ENCODE measurements at places on chromosomes 1 and 21.

- DNase-seq, result no peak
These were observed 43.7 kb downstream of the C8B start for GRCh38 chr1:56922070-56922469.

DNA sequence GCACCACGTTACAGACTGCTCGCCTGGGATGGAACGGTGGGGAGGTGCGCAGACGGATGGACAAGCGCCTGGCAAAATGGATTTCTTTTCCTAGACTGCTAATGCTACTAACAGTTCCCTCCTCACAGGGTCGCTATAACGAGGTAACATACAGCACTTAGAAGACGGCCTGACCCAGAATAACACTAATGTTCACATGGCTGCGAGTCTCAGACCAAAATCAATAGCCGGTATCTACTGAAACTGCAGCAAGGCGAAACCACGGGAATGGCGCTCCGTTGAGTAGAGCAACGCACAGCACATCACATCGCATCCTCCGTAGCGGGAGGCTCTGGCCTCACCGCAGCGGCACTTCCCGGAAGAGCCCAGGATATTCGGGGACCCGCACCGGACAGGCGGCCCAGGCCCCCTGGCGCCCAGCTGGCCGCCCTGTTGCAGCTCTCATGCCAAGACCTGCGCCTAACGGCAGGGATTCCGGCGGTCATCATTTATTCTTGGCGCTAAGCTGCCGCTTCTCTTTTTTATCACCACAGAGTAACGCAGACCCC, 46.6 kb downstream of the VPS26C start:
- DNase-seq, result no peak

- DNase-seq, result no peak
These were observed 22.8 kb downstream of the SLC9A1 start for GRCh38 chr1:27132147-27132546.

DNA sequence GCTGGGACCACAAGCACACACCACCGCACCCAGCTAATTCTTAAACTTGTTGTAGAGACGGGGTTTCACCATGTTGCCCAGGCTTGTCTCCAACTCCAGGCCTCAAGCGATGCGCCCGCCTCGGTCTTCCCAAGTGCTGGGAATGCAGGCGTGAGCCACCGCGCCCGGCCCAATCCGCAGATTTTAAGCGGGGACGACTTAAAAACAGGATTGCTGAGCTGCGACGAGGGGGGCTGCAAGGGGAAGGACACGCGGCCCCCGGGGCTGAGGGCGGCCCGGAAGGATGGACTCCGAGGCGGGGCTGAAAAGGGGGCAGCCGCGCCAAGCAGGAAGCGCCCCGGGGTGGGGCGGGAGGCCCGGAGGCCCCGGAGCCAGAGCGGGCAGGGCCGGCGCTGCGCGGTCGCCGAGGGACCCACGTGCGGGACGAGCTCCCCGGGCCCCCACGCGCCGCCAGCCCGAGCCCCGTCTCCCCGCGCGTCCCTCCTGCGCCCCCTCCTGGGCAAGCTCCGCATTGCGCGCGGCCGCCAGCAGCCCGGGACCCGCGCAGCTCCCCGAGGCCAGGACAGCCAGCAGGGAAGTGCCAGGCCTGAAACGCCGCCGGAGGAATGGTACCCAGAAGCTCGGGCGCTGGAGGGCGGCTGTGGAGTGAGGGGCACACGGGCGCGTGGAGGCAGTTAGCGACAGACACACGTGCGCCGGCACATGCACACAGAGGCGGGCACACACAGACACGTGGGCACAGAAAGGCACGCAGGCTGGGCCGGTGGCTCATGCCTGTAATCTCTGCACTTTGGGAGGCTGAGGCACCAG, 5.5 kb upstream of the PRKCZ start:
- DNase-seq, result peak; percentile 5

DNA sequence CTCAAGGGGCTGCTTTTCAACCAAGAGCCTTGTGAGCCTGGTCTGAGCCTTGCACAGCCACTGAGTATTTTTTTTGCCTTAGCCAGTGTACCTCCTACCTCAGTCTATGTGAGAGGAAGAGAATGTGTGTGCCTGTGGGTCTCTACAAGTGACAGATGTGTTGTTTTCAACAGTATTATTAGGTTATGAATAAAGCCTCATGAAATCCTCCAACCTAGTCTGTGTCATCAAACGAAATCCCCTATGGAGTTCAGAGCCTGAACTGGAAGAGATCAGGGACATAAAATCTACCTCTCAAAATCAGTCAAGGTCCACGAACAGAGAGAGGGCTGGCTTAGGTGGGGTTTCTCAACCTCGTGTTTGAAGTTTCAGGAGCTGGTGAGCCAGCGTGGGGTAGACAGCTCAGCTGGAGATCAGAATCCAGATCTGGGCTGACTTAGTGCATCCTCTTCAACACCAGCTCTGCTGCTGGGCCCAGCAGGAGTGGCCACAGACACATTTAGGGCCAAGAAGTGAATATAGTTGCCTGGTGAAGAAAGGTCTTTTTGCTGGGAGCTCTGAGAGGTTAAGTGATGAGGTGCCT, 8.2 kb downstream of the XKR8 start:
- DNase-seq, result no peak
